ENCODE measurements at places on chromosomes 5 and 9. TPM values are rescaled to one million over a fixed set of nuclear protein-coding genes. Genes with fewer than 3 reads are reported as not detected.

GRCh38 chr5:53166183-53166495 lies 56.6 kb upstream of the MOCS2 start:
- DNase-seq = peak; percentile 7

DNA sequence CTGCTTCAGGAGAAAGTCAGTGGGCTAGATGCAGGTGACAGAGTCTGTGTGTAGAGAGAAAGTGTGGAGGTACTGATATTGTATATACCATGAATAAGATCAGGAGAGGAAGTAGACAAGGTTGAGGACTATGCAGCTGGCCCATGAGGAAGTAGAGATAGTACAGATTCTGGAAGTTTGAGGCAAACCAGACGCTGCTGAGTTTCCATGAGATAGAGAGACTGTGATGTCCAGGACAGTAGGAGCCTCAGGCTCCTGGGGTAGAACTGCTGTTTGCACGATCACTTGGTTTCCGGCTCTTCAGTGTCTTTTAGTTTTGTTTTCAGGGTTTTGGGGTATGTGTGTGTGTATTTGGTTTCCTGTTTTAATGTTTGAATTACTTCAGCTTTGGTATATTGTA lies 13.6 kb downstream of the OTULINL start:
- no peak for DNase-seq

GRCh38 chr5:10521466-10522223 lies 42.2 kb upstream of the ANKRD33B start:
- DNase-seq = peak; percentile 48

DNA sequence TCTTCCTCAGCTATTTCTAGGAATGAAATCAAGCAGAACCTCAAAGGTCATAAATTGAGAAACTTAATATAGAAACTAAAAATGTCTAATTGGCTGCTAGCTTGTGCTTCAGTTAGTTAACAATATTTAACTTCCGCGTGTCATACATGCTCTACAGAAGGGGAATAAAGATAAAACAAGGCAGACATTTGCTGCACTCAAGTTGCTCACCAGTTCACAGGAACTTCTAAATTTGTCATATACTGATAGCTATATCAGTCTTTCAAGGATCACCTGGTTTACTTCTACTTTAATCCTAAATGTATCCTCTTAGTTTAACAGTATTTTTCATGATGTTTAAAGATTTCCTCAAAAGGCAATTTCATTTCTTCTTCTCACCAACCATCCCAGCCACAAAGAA lies 8.4 kb downstream of the CCNH start:
- no peak for DNase-seq

GRCh38 chr9:88478246-88478645 lies 56.7 kb upstream of the NXNL2 start:
- DNase-seq = no peak

DNA sequence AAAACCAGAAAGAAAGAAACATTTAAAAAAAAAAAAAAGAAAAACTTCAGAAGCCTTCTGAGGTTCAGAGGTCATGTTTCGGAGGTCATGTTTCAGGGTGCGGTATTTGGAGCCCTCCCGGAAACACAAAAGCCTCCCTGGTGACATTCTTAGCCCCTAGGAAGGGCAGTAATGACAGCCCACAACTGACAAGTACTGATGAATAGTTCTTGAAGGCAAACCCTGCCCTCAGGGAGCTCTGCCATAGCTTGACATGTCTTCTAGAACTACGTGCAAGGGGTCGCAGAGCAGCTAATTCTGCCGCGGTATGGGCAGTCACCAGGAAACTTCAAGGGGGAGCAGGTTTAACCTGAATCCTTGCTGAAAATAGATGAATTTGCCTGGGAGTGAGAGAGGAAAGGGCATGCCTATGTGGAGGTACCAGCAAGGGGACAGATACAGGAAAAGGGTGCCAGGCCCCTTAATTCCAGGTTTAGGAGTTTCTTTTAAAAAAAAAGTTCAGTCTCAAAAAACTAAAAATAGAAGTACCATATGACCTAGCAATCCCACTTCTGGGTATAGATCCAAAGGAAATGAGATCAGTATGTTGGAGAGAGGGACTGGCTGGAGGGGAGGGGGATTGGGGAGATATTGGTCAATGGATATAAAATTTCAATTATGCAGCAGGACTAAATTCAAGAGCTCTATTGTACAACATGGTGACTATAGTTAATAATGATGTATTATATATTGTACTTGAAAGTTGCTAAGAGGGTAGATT lies 98.4 kb downstream of the C9orf152 start:
- DNase-seq = no peak

PRLR gene
- 22.2 TPM for total RNA-seq

FAM221B gene
- not detected for total RNA-seq

PDE6A gene
- total RNA-seq = 0.08 TPM

Data from SK-MEL-5 (cell line).